Stimulated activated memory B cell treated with anti-CD40 and anti-IgM and Interleukin-4, amounts not matched to agents 10 μg/mL and 1 μg/mL and 100 μg/mL, for 72 hours (primary cell): ENCODE measurements at places on chromosomes 12 and 14.

- peak overlapping the region; percentile 82 for H3K4me3 ChIP-seq
- H3K27me3 ChIP-seq: peaks cover 44% of the 10 kb centered on the region
- H3K4me1 ChIP-seq: peaks cover 14% of the 10 kb centered on the region
- no peaks in the 10 kb centered on the region for H3K36me3 ChIP-seq
These were observed 16.4 kb downstream of the RNASE2 start for GRCh38 chr14:20971705-20972021.

- no peak overlapping the region for H3K27ac ChIP-seq
- no peaks in the 10 kb centered on the region for H3K36me3 ChIP-seq
- ATAC-seq: no peak
- no peaks in the 10 kb centered on the region for H3K4me1 ChIP-seq
- no peaks in the 10 kb centered on the region for H3K27me3 ChIP-seq
These were observed 73.7 kb downstream of the ANKS1B start for GRCh38 chr12:99911081-99911480.

DNA sequence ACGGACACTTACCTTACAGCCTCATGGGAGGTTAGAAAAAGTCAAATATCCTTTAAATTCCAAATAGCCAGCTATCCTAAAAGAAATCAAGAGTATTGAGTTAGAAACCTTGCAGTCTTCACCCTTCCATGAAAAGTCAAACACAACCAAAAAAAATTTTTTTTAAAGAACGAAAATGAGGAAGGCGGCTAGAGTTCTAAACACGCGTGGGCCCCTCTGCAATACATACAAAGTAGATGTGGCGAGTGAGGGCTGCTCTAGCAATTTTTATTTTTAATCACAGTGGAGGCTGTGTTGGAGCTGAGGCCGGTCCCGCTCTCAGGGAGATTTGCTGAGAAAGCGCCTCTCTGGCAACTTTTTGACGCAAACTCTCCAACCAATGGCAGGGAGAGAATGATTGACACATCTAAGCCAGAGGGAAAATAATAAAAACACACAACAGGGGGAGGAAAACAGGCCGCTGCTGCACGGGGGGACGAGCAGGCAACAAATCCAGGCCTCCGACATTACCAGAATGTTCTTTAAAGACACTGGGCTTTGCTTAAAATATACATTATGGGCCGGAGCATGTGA, at the start of gene OTX2:
TSS of gene OTX2 (minus strand) at position 333 of the 573 bp plus-strand sequence. CDS start 5,023 bp downstream, outside the sequence.
- H3K36me3 ChIP-seq: no peaks in the 10 kb centered on the region
- peak within 1 kb of the TSS; percentile 50 for H3K4me3 ChIP-seq
- no peak for ATAC-seq
- H3K4me1 ChIP-seq: peaks cover 22% of the 10 kb centered on the region
- peaks cover 91% of the 10 kb centered on the region for H3K27me3 ChIP-seq

DNA sequence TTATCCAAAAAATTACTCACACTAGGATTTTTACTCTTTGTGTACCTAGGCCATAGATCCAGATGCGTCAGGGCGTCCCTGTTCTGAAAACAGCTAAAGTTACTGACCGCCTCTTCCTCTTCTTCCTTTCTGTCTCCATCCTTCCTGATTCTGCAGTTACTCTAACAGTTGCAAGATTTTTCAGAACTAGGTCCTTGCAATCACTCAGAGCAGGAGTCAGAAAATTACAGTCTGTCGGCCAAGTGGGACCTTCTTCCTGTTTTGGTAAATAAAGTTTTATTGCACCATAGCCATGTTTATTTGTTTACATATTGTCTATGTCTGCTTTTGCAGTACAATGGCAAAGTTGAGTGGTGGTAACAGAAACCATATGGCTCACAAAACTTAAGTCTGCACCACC, 25.6 kb upstream of the FGF6 start:
- peaks cover 25% of the 10 kb centered on the region for H3K27me3 ChIP-seq
- no peak for ATAC-seq
- H3K27ac ChIP-seq: no peak overlapping the region
- no peak overlapping the region for H3K4me3 ChIP-seq

DNA sequence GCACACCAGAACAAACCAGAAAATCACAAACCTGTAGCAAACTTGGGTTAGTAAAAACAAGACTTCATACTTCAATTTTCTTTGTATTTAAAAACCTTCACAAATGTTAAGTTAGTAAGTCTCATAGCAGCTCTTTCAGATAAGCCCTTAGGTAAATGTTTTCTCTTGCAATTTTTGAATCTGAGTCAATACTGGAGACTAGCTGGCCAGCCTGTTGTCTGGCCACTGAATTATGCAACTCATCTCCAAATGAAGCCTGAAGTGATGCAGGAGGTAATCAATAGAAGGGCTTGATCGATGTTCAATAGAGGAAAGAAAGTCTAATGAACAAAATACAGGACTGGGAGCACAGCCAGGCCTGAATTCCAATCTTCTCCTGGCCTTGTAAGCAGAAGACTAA, 465.2 kb downstream of the LRIG3 start:
- H3K4me1 ChIP-seq: no peaks in the 10 kb centered on the region
- ATAC-seq: no peak
- no peak overlapping the region for H3K27ac ChIP-seq
- H3K4me3 ChIP-seq: no peak overlapping the region
- no peaks in the 10 kb centered on the region for H3K36me3 ChIP-seq

GRCh38 chr14:101007004-101007614, 103.6 kb upstream of the RTL1 start:
- H3K4me3 ChIP-seq: no peak overlapping the region
- H3K27ac ChIP-seq: no peak overlapping the region
- no peaks in the 10 kb centered on the region for H3K36me3 ChIP-seq
- H3K4me1 ChIP-seq: no peaks in the 10 kb centered on the region
- ATAC-seq: no peak

- peaks cover 25% of the 10 kb centered on the region for H3K4me1 ChIP-seq
- H3K27ac ChIP-seq: peak overlapping the region; percentile 36
- H3K4me3 ChIP-seq: no peak overlapping the region
- H3K36me3 ChIP-seq: no peaks in the 10 kb centered on the region
- H3K27me3 ChIP-seq: no peaks in the 10 kb centered on the region
- ATAC-seq: no peak
These were observed 6.9 kb upstream of the LYZ start for GRCh38 chr12:69341328-69341727.

DNA sequence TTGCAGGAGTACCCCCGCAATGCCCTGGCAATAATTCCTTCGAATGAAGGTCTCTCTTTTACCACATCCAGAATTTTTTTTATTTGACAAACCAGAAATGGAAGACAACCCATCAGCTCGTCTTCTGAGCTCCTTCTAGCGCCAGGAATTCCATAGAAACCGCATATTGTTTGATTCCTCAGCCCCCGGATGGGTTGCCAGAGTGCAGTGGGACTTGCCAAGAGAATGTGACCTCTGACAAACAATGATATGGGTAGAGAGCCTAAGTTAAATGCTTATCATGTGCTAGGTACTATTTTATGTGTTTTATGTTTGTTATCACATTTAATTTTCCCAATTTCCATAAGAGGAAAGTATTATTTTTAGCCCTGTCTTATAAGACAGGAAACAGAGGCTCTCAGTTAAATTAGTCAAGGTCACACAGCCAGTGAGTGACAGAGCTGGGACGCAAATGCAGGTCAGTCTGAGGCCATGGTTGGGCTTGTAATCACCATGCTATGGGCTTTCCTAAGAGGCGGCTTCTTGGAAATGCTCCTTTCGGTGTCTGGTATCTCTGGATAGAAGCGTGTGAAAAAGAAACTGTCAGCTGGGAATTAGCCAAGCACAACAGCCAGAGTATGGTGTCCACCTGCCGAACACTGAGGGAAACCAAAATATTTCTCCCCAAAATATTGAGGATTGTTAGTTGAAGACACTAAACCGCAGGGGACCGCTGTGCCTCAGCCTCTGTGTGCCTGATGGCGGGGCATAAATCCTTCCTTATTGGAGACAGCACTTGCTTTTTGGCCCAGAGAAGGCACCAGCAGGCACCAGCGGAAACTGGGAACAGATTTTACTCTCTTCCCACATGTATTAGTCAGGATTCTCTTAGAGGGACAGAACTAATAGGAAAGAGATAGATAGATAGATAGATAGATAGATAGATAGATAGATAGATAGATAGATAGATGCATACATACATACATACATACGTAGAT, 29.4 kb upstream of the ETFBKMT start:
- no peak for ATAC-seq
- no peaks in the 10 kb centered on the region for H3K36me3 ChIP-seq
- H3K27ac ChIP-seq: peak overlapping the region; percentile 69
- no peak overlapping the region for H3K4me3 ChIP-seq

- H3K4me1 ChIP-seq: no peaks in the 10 kb centered on the region
- H3K27me3 ChIP-seq: no peaks in the 10 kb centered on the region
- no peak for ATAC-seq
- no peaks in the 10 kb centered on the region for H3K36me3 ChIP-seq
- no peak overlapping the region for H3K27ac ChIP-seq
These were observed 246.7 kb downstream of the PAWR start for GRCh38 chr12:79444089-79444488.

- ATAC-seq: no peak
- H3K27me3 ChIP-seq: no peaks in the 10 kb centered on the region
- H3K27ac ChIP-seq: no peak overlapping the region
- no peak overlapping the region for H3K4me3 ChIP-seq
These were observed 51.7 kb downstream of the PPFIBP1 start for GRCh38 chr12:27575762-27576118.

DNA sequence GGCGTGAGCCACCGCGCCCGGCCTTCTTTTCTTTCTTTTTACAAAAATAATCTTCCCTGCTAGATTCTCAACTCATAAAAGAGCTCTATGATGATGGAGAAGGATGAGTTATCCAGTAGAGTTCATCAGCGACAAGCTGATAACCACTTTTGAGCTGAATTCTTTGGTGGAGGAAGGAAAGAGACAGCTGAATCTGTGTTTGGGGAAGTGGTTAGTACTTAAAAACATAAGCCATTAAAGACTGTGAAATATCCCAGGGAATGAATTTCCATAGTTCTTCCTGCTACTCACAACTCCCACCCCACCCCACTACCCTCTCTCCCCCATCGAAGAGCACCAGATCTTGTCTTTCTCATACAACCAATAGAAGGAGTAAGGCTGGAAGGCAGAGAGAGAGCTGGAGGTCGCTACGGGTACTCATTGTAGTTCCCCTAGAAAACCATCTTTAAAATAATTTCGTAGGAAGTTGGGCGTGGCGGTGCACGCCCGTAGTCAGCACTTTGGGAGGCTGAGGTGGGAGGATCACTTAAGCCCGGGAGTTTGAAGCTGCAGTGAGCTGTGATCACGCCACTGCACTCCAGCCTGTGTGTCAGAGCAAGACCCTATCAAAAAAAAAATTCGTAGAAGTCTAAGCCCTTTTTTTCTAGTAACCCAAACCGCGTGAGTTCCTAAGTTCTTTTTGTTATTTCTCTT, 647 bp upstream of the ESPL1 start:
- H3K36me3 ChIP-seq: peaks cover 7% of the 10 kb centered on the region
- peak; percentile 49 for ATAC-seq
- peak overlapping the region; percentile 88 for H3K27ac ChIP-seq
- H3K27me3 ChIP-seq: no peaks in the 10 kb centered on the region
- peaks cover 38% of the 10 kb centered on the region for H3K4me1 ChIP-seq
- H3K4me3 ChIP-seq: peak overlapping the region; percentile 93

DNA sequence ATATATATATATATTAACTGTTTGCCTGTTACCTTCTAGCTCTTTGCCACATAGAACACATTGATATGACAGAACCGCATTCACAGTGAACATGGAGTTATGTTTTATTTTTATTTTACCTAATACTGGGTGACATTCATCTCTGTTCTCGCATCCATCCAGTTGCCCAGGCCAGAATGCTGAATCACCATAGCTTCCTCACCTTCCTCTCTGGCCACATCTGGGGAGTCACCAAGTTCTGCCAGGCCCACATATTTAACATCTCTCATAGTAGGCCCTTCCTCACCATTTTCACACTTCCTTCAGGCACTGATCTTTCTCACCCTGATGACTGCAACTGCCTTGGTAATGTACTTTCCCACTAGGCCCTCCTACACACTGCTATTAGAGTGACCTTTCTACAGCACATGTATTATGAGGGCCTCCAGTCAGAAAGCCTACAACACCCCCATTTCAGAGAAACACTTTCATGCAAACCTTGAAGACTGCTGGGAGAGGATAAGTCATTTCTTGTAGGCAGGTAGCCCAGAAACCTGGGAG, 106.8 kb downstream of the LGR5 start:
- H3K27ac ChIP-seq: no peak overlapping the region
- H3K27me3 ChIP-seq: no peaks in the 10 kb centered on the region
- H3K4me1 ChIP-seq: no peaks in the 10 kb centered on the region
- peak; percentile 74 for ATAC-seq

- H3K4me1 ChIP-seq: no peaks in the 10 kb centered on the region
- ATAC-seq: no peak
- H3K4me3 ChIP-seq: no peak overlapping the region
These were observed 1001.8 kb downstream of the BCL11B start for GRCh38 chr14:98270201-98270600.

DNA sequence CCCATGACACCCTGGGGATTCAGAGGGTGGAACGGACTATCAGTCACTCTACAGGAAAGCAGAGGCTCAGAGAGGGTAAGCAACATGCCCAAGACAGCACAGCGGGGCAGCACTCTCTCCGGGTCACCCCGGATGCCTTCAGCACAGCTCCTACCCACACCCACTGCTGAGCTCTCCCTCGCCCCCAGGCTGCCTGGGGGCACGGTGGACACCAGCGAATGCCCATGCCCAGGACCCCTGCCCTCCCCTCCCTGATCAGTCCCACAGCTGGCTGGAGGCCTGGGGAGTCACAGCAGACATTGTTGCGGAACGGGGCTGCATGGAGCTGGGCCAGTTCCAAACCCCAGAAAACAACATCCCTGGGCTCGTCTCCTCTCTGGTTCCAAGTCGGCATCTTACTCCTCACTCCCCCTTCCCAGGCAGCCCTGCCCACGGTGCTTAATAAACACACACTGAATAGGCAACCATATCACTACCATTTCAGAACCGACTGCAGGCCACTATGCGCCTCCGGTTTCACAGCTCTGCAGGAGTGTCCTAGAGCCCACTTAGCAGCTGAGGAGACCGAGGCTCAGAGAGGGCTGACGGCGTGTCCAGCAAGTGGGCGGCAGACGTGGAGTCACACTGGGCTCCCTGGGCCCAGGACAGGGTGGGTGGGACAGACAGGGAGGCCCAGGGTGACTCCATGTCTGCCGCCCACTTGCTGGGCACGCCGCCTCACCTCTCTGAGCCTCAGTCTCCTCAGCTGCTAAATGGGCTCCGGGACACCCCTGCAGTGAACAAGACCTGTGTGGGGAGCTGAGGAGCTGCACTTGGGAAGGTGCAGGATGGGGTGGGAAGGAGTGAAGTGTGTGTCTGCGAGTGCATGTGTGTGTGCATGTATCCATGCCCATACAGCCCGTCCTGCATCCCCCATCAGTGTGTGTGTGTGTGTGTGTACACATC, 27.0 kb downstream of the CCDC85C start:
- H3K4me1 ChIP-seq: peaks cover 34% of the 10 kb centered on the region
- no peak for ATAC-seq
- H3K27me3 ChIP-seq: peaks cover 24% of the 10 kb centered on the region
- no peak overlapping the region for H3K4me3 ChIP-seq

DNA sequence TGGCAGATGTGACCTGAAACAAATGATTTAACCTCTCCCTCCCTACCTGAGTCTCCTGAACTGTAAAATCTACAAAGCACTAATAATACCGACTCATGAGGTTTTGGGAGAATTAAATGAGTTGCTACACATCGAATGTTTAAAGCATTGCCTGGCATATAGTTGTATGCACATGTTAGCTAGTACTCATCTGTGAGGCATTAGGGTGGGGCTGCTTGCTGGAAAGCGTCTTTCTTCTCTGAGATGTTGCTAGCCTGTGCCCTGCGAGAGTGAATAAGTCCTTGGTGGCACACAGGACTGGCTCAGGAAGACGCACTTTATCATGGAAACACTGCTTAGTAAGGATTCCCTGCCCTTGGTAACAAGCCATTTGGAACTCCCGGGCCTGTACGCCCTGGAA, 6.1 kb downstream of the RAPGEF3 start:
- peaks cover 6% of the 10 kb centered on the region for H3K36me3 ChIP-seq
- no peaks in the 10 kb centered on the region for H3K27me3 ChIP-seq
- no peak for ATAC-seq
- H3K4me3 ChIP-seq: no peak overlapping the region
- peak overlapping the region; percentile 87 for H3K27ac ChIP-seq
- H3K4me1 ChIP-seq: peaks cover 68% of the 10 kb centered on the region
